ENCODE measurements at places on chromosomes 7 and 10.
A peak's percentile ranks its signal among the peaks of the same experiment; 100 is the strongest.

DNA sequence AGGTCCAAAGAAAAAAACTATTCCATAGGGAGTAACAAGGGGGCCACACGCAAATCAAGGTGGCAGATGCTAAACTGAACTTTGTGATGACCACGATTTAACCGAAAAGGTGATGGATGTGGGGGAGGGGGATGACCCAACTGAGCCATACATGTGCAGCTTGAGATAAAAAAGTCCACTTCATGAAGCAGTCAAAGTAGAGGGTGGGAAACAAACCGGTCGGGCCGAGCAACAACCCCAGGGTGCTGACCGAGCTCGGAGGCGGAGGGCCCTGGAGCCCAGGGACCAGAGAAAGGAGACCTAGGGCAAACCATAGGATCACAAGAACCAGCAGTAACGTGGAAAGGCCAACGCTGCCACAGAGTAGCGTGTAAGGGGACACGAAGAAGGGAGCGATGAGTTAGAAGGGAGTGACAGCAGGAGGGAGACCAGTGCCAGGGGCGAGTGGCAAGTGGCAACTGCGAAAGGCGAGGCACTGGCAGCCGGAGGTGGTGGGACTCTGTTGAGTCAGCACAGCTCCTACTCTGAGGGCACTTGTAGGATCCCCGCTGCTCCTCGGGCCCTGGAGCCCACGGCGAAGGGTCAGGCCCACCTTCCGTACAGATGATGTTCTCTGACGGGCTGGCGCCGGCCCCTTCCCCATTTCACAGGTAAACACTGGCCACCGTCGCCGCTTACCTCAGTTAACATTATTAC lies 540 bp downstream of the SNX13 start:
- DNase-seq: peak; percentile 45

GRCh38 chr7:80603940-80604339 lies 34.5 kb upstream of the CD36 start:
- DNase-seq: no peak

DNA sequence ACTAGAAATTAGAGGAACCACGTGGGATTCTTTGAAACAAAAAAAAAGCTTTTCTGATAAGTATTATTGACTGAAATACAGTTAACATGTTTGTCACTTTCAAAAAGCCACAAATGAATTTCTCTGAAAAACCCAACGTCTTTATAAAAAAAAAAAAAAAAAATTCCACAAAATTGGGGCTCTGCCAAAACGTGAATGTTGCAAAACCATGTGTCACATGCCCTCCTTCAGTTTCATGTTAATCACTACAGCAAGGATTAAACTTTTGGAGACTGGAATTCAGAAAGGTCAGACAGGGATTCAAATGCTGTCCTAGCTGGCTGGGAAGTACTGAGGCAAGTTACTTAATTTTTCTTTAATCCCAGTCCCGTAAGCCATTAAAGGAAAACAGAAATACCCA lies 278.0 kb upstream of the KLF14 start:
- DNase-seq: peak; percentile 78

- DNase-seq: no peak
Measured at GRCh38 chr10:57982091-57982490, 285.6 kb downstream of the IPMK start.

GRCh38 chr7:134289423-134289822 lies 27.3 kb downstream of the SLC35B4 start:
- peak; percentile 44 for DNase-seq

GRCh38 chr7:120052884-120053382 lies 220.0 kb upstream of the KCND2 start:
- DNase-seq: peak; percentile 11

DNA sequence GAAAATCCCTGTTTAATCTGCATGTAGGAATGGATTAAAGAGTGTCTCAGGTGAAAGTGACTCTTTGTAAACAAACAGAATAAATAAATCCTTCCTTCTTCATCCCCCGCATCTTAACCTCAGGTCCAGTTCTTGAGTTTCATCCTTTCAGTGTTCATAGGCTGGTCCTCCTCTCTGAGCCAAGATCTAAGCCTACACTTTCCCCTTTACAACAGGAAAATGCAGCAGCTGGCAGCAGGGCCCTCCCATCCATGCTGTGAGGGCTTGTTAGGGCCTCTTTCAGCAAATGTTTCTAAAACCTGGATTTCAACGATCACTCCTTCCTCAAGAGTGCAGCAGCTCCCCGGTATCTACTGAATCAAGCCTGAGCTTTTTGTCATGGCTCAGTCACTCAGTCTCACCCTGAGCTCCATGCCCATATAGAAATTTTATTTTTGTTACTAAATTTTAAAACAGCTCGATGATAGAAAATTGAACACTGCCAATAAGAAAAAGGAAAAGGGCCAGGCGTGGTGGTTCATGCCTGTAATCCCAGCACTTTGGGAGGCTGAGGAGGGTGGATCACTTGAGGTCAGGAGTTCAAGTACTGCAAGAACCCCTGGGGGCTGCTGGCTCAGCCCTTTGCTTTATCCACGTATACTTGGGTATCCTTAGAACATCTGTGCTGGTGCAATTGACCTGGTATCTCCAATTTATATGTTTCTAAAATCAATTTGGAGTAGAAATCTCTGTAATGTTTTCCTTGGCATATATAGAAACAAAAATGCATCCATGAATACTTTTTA lies 15.6 kb downstream of the BLNK start:
- no peak for DNase-seq

DNA sequence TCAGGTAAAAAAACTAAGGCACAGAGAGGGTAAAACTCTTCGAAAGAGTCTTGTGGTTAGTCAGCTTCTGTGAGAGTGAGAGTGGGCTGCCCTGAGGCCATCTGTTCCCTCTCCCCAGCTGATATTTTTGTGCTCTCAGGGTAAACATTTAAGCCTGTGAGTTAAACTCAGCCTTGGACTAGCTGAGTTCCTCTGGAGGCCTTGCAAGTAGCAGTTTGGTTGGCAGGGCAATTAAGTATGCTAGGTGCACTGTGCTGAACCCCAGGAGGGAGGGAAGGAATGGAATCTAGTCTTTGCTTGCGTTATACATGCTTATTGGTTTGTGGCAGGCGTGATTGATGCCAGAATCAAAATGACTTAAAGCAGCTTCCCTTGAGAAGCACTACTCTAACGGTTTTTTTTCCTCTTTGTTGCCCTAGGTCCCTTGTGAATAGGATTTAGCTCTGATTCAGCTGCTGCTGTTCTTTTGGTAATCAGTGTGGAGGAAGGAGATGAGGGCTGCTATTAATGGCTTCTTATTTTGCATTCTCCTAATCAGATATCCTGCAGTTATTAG lies 140.2 kb downstream of the AUTS2 start:
- no peak for DNase-seq

GRCh38 chr10:21496343-21497176 lies 28.9 kb downstream of the SKIDA1 start:
- DNase-seq: no peak
